Stimulated activated CD4-positive, alpha-beta T cell treated with anti-CD3 and anti-CD28 coated beads, TNF-alpha, amount 100 ng/mL, for 48 hours (primary cell): ENCODE measurements at places on chromosomes 5 and 9.

GRCh38 chr5:83323557-83324180, 147.9 kb upstream of the VCAN start:
- DNase-seq, result no peak

DNA sequence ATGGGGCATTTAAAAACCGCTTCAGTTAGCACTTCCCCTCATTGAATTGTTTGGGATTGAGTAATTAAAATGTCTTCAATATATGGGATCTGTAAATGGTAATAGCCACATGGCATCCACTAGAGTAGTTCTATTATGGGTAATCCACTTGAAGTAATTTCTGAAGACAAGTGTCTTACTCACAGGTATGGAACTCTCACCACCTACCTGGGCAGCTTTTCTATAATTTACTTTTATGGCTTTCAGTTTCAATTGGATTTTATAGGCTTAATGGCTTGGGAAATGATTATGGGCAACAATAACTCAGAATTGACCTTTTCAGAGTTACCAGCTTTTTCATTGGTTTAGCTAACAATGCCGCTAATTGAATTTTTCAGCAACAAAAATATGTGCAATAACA, 597.9 kb downstream of the PTPRD start:
- DNase-seq, result no peak

DNA sequence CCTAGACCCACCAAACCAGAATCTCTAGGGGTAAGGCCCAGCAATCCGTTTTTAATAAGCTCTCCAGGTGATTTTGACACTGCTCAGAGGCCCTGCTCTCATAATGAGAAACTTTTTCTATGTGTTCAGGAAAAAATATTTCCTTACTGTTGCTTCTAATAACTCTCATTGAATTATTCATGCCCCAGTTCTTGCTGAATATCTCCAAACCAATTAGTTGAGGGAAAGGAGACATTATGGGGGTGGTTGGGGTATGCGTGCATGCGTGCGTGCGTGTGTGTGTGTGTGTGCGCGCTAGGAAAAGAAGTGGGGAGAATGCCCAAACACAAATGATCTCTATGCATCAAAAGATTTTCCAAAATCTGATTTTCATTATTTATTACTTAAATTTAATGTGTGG, 411.4 kb downstream of the PIK3R1 start:
- DNase-seq, result no peak

- no peak for DNase-seq
These were observed 24.1 kb upstream of the GABBR2 start for GRCh38 chr9:98732801-98733200.

DNA sequence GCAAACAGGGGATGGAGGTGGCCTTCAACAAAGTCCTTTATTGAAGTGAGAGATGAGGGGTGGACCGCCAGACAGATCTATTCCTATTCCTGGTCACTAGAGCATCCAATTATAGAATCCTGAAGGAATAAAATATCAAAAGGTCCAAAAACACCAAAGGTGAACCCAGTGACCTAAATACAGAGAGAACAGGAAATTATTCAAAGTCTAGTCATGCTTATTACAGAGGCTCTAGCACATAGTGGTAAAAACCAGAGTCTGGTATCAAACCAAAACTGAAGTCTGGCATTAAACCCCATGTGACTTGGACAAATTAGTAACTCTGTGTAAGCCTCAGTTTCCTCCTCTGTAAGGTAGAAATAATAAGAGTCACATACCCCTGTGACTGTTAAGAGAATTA, 100.5 kb upstream of the SNX2 start:
- no peak for DNase-seq

DNA sequence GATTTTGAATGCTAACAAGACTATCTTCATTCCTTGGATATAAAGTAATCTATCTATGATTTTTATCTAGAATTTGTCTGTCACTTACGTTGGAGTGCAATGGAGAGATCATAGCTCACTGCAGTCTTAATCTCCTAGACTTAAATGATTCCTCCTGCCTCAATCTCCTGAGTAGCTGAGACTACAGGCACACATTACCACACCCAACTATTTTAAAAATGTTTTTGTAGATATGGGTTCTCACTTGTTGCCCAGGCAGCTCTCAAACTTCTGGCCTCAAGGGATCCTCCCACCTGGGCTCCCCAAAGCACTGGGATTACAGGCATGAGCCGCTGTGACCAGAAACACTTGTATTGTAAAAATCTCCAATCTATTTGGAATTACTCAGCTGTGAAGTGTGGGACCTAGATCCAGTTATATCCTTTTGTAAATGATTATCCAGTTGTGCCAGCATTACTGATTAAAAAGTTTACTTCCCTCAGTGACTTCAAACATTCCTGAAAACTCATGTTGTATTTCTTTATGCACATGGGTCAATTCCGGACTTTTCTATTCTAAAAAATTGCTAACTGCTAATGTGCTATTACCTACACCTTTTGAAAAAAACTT, 1793.8 kb upstream of the WWC1 start:
- no peak for DNase-seq

- DNase-seq, result no peak
These were observed 62.8 kb upstream of the ZFAND5 start for GRCh38 chr9:72427801-72428200.

- no peak for DNase-seq
These were observed 57.3 kb upstream of the KLF4 start for GRCh38 chr9:107546859-107547258.

- DNase-seq, result no peak
These were observed 15.1 kb upstream of the PHF19 start for GRCh38 chr9:120891884-120892747.

GRCh38 chr5:53425687-53426511, 54.5 kb upstream of the FST start:
- DNase-seq, result no peak

GRCh38 chr9:8492024-8492423, 692.4 kb upstream of the DMAC1 start:
- no peak for DNase-seq

DNA sequence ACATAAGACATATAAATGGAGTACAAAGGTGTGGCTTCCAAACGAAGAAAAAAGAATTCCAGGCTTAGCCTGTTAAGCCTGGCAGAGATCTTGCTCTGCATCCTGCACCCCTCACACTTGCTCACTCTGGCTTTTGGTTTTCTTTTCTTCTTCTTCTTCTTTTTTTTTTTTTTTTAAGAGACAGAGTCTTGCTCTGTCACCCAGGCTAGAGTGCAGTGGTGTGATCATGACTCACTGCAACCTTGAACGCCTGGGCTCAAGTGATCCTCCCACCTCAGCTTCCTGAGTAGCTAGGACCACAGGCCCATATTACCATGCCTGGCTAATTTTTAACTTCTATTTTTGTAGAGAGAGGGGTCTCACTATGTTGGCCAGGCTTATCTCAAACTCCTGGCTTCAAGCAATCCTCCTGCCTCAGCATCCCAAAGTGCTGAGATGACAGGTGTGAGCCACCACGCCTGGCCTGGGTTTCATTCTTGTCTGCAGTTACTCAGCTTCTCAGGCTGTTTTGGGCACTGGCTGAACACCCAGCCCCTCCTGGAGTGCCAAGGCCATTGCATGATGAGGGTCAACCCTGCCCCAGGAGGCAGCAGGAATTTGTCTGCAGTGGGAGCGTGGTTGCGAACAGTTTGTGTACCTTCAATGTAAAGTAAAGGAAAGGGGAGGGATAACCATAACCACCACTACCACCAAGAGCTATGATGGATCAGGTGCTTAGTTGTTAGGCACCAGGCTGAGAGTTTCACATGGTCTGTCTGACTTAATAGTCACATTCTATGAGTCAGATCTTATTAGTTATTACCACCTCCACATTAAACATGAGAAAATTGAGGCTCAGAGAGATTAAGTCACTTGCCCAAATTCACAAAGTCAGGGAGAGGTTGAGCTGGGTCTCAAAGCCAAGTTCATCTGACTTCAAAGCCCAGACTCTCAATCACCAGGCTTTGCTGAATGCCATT, 219.2 kb upstream of the PANK3 start:
- no peak for DNase-seq

DNA sequence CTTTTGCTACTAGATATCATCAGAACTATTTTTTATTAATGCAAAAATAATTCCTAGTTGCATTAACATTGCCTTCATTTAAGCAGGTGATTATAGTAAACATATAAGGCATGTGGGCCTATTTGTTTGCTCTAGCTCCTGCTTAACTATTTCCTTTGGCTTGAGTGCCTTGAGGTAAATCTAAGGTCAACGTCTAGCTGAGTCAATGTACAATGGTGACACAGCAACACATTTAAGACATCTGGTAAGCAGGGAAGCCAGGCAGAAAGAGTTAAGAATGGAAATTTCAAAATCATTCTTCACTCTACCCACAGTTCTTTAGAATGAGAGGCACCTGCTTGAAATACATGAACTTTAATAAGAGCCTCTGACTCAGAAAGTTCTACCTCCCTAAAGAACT, 111.9 kb upstream of the FST start:
- DNase-seq, result no peak

DNA sequence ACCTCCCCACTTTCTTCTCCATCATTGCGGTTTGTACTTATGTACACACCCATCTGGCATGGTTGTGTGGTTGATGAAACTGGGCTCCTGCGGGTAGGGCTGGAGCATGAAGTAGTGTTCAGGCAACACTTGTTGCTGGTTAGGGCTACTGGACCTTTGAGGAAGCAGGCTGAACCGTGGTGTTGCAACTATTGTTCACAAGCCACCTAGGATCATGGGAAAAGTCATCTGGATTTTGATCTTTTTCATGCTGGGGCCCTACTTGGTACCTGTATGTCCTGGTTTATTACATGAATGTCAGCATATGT, 40.1 kb upstream of the TIFAB start:
- no peak for DNase-seq

DNA sequence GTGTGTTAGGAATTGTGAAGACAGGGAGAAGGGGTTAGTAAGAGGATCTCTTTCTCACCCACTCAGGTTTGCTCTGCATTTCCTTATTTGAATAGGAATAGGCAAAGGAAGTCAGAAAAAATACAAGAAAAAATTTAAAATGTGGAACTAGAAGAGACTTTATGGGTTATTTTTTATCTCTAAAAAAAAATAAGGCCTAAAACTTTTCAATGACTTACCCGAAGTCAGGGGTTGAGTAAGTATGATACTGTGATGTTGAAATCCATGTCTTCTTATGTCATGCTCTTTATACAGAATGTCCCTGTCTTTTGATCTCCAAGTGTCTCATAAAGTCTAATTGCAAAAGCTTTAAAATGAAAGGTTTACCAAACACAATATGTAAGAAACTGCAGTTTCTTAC, 148.3 kb upstream of the PIK3R1 start:
- no peak for DNase-seq

DNA sequence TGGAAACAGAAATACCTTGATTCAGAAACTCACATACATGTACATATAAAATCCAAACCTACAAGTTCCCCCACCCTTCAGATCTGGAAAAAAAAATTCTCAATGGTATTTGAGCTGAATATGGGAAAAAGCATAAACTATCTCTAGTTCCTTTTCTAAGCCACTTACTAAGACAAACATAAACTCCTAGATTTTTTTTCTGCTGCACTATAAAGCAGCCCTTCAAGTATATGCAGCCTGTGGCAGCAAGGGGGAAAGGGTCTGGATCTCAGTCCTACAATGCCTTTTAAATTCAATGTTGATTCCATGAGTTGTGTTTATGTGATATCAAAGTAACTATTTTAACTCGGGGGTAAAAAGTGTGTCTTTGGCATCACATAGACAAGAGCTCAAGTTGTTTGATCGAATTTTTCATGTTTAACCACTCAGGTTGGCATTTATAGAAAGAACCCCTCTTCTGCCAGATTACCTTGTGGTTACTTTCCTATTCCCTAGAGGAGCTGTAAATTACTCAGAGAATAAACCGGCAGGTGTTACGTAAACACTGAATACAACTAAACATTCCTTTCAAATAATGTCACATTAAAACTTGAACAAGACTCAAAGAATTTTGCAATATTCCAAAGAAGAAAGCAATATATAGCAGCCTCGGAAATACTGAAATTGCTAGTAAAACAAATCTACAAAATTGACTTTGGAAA, 91.8 kb upstream of the FER start:
- DNase-seq, result no peak

DNA sequence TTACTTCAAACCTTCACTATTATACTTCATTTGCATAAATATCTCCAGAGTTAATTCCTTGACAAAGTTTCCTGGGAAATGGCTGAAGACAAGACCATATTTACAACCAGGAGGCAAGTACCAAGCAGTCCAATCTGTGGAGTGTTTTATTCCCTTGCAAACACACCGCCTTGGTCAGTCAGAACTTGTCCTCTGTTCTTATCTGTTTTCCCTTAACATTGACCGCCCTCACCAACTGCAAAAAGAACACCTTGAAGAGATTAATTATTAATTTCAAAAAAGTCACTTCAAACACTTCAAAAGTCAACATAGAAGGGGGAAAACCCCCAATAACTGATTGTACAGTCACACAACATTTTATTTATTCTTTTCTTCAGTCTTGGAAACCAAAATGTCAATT, 269.0 kb upstream of the RGMB start:
- no peak for DNase-seq

GRCh38 chr9:128787659-128788058, 606 bp downstream of the TBC1D13 start:
- no peak for DNase-seq

DNA sequence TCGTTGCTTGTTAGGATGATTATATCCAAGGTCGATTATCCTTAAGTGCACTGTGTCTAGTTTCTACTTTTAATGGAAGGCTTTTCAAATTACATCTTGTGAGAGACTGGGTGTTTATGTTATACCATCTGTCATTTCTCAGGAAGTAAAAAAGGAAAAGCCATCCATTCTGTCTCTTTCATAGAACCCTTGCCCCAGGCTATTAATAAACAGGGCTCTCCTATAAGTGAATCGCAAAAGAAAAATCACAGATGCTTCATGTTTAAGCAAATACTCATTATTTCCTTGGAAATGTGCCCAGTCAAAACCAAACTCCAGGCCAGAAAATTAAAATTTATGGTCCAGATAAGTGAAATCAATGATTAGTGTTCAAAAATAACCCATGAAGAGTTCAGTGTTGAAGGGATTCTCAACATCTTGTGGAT, 58.1 kb downstream of the STARD4 start:
- no peak for DNase-seq
